Heart left ventricle (tissue), 16 donors: ENCODE measurements at places on chromosomes 6 and 20. TPM values are rescaled to one million over a fixed set of nuclear protein-coding genes. Genes with fewer than 3 reads are reported as not detected.

DNA sequence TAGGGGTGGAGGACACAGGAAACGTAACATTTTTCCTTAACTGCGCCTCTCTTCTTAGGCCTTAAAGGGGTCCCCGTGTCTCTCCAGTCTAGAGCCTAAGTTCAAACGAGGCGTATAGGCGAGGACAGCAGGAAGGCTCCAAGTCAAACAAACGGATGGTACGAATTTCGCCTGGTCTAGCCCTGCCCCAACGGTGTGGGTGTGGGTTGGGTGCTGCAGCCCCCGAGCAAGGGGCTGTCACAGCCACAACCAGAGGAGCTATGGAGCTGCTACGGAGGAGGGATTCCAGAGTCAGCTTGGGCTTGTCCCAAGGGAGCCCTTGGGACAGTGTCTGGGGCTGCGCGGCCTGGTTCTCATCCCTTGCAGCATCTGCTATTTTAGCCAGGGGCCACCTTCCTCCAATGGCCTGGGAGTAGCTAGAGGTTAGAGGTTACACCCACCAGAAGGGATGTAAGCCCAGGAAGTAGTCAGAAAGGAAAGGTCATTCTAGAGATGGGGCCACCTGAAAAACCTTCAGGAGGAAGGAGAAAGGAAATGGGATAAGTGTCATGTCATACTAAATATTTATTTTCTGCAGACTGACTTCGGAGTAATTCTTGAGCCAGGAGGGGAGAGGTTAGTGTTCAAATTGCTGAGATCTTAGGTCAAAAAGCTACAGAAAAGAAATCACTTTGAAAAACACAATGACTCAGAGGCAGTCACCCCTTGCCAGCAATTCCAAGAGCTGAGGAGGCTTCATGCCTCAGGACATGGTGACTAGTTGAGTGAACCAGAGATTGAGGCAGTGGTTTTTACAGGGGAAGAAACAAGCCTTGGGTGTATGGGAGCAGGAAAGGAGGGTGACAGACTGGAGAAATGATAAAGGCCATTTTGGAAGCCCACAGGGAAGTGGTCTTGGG lies 21.7 kb downstream of the VPS52 start:
- DNase-seq = peak; percentile 48

- no peak for DNase-seq
Observed at GRCh38 chr20:13037727-13038126, 29.0 kb downstream of the SPTLC3 start.

GRCh38 chr6:34142061-34142998 lies 3.6 kb downstream of the GRM4 start:
- no peak for DNase-seq

DNA sequence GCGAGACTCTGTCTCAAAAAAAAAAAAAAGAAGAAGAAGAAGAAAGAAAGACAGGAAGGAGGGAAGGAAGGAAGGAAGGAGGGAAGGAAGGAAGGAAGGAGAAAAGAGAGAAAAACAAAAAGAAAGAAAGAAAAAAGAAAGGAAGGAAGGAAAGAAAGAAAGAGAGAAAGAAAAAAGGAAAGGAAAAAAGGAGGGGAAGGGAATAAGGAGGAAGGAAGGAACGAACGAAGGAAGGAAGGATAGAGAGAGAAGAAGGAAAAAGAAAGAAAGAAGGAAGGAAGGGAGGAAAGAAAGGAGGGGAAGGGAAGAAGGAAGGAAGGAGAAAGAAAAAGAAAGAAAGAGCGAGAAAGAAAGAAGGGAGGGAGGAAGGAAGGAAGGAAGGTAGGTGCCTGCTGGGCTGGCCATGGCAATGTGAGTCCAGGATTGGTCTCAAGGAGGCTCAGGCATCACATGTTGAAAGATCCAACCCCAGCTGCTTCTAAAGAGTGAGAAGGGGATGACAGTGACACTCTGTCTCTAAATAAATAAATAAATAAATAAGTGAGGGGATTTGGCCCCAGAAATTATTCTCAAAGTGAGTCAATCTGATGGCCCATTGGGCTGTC lies 24.3 kb upstream of the SRSF6 start:
- DNase-seq = no peak

GRCh38 chr6:134813146-134813545 lies 136.8 kb downstream of the ALDH8A1 start:
- no peak for DNase-seq

- DNase-seq = no peak
Observed at GRCh38 chr20:9981829-9982228, 53.0 kb upstream of the ANKEF1 start.

GRCh38 chr20:14991023-14991422 lies 653.6 kb upstream of the FLRT3 start:
- no peak for DNase-seq

DNA sequence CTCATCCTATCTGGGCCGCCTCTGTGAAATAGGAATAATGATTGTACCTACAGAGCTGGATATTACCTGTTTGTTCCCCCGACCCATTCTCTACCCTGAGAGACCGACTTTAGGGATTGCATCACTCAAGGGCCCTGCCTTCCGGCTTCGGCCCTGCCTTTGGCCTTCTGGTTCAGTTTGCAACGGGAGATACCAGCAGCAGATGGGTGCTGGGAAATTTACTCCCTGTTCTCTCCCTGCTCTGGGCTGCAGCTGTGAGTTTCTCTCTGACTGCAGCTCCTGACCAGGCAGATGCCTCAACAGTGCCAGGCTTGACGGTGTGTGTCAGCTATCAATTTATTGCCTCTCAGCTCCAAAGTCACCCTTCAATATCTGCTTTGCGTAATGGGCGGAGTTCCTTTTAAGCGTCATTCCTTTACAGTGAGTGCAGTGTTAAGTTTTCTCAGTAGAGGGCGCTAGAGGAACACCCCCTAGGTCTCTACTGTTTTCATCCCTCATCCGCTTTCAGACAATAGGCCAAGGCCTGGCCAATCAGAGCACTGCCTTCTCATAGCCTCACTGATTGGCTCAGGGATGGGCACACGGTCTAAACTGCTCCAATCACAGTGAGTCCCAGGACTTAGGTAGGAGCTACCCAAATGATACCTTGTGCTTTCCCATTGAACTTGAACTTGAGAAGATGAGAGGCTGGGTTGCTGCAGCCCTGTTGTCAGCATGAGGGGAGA lies 30.0 kb downstream of the KCNG1 start:
- no peak for DNase-seq

BMP6 gene
- 5.1 TPM for total RNA-seq

EMILIN3 gene
- 2.6 TPM for total RNA-seq

DPPA5 gene
- not detected for total RNA-seq

CST3 gene
- total RNA-seq = 1,194 TPM

DCBLD1 gene
- 3.9 TPM for total RNA-seq
